ENCODE measurements at places on chromosomes 4 and X.

GRCh38 chrX:39331082-39331704, 529.9 kb downstream of the MID1IP1 start:
- peak; percentile 3 for DNase-seq

DNA sequence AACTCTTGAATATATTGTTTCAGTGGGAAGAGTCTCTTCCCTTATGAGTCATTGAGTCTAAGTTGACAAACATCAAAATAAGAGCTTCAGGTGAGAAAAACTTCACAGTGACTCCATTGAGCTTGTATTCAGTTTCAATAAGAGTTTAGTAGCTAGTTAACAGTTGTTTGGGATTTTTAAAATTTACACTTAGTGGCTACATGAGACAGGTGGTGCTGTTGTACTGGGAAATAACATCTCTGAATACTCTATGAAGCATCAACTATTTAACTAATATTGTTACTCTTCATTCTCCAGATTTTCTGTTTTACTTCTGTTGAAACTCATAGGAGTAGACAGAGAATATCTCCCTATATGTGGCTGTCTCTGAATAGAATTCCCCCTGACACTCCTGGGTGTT, 1609.1 kb downstream of the C4orf33 start:
- DNase-seq, result no peak

DNA sequence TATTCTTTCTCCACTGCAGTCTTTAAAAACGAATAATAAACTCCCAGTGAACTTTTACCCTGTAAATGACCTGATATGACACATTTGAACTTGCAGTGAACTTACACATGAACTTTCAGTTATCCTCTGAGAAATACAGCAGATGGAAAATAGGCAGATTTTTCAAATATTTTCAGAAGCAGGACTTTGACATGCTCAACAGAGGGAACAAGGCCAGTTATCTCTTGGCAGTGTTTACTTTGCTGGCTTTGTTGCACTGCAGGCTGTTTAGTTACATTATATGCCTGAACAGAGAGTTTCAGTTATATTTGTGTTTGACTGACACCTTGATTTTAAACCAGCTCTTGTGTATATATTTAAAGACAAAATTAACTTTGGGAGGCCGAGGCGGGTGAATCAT, 47.6 kb upstream of the FGG start:
- DNase-seq, result no peak

DNA sequence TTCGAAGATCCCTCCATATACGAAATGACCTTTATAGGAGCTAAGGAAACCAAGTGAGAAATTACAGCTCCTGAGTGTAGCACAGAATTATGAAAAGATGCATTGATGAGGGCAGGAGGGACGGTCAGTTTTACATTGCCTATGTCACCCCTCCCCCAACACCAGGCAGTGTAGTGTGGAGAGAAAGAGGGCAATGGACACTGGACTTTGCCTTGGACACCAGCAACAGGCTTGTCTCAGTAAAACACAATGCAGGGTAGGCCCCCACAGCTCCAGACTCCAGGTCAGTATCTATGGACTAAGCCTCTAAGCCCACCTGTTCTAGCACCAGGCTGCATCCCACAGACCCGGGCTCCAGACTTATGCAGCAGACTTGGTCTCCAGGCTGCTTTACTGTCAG, 16.5 kb downstream of the APOOL start:
- no peak for DNase-seq

GRCh38 chrX:138885886-138886285, 174.4 kb upstream of the FGF13 start:
- no peak for DNase-seq

DNA sequence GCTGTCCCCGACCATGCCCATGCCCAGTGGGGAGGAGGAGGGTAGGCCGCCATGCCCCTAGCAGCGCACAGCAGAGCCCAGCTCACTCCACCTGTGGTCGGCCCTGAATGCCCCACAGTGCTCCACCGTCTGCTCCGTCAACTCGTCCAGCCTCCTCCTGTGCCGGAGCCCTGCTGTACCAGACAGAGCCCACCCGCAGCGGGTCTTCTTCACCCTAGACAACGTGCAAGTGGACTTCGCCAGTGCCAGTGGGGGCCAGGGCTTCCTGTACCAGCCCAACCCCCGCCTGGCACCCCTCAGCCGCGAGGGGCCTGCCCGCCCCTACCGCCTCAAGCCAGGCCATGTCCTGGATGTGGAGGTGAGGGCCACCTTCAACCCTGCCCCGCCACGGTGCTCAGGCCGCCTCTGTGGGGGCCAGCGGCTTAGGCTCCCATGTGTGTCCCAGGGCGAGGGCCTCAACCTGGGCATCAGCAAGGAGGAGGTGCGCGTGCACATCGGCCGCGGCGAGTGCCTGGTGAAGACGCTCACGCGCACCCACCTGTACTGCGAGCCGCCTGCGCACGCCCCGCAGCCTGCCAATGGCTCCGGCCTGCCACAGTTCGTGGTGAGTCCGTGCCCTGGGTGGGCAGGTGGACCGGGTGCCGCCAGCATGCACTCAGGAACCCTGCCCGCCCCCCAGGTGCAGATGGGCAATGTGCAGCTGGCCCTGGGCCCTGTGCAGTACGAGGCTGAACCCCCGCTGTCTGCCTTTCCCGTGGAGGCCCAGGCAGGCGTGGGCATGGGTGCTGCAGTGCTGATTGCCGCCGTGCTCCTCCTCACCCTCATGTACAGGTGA, 6.9 kb upstream of the SRPK3 start:
- DNase-seq, result no peak

GRCh38 chrX:72245461-72246089, 6.7 kb upstream of the ERCC6L start:
- peak; percentile 34 for DNase-seq

Measured in HL-60 (cell line).